ENCODE measurements at places on chromosomes 6 and 20.

- no peak for DNase-seq
These were observed 83.0 kb downstream of the HFE start for GRCh38 chr6:26170181-26170580.

GRCh38 chr20:24017458-24017755 lies 28.8 kb upstream of the GGTLC1 start:
- no peak for DNase-seq

- no peak for DNase-seq
These were observed 120.8 kb upstream of the CDYL start for GRCh38 chr6:4655196-4656025.

GRCh38 chr6:43897571-43898302 lies 127.7 kb downstream of the VEGFA start:
- no peak for DNase-seq

Measured in globus pallidus (tissue), 1 donor.